ENCODE measurements at places on chromosomes 7 and 10.

DNA sequence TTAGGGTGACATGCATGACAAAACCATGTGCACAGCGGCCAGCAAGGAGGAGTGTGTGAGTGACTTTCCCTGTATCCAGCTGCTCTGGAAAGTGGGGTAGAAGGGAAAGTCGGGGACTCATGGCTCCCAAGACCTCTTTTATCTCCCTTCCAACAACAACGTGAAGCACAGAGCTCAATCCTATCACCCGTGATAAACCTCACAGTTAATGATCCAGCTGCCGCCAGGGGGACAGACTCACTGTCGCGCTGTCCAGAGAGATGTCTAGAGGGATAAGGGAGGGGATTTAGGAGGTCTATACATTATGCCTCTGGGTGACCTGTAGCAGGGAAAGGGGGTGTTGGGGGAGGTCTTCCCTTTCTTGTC is 84.0 kb upstream of the SMNDC1 start:
- DNase-seq, result no peak

DNA sequence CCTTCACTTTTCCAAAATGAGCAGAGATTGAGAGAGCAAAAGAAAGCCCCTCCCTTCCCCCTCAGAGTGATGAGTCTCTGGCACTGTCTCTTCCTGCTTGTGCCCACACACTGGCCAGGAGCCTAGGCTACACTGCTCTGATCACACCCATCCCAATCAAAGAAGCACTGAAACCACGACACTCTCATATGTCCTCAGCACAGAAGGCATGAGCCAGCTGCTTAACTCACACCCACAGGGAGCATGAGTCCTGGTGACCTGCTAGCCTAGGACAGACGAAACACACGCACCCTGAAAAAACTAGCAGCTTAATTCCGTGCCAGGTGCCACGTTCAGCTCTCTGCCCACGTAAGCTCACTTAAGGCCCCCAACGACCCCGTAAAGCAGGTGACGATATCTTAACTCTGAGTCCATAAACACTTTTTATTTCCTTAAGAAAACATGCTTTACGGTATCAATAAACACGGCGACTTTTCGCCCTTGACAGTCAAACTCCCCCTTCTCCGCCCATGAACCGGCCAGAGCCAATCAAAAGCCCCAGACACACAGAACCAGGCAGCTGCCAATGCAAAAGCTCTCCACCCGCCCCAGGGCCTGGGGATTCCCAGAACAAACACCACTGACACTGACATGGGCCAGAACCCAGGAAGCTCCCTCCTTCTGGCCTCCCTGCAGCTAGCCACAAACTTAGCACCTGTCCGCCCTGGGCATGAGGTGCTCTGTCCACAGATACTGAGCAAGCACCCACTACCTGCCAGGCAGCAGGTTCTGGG is 69.0 kb downstream of the TNRC18 start:
- DNase-seq, result no peak

DNA sequence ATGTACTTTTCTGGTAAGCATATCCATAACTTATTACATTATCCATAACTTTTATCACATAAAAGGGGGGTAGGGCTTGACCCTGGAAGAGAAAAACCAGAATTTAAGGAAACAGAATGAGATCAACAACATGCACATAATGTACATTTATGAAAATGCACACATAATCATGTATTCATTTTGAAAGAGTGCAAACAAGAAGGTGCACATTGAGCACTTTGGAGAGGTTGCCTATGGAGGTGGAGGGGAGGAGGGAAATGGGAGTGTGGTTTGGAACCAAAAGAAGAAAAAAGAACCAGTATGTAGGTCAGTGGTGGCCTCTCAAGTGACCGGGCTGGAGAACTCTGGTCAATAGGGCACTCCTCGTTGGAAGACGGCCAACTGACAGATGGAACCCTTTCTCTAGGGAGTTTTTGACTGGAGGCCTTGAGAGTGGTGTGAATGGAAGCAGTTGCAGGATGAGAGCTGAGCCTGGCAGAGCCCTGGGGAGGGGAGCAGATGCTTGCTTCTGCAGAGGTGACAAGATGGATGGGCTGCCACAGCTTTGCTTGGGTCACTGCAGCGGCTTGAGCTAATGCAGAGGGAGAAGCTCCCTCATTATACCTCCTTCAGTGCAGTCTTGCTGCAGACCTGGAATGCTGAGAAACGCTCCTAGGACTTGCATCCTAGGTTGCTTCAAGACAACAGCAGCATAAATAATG is 192.7 kb downstream of the SEC23IP start:
- DNase-seq, result no peak

DNA sequence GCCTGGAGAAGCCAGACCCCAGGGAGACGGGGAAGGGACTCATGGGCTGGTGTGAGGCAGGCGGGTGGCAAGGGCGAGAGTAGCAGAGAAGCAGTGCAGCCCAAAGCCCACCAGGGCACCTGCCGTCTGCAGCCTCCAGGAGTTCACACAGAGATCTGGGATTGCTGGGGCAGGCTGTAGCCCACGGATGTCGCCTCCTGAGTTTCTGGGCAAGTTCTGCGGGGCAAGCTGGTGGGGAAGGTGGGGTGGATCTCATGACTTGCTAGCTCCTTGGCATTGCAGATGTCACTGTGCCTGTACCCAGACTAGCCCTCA is 6.0 kb downstream of the ADCK2 start:
- no peak for DNase-seq

DNA sequence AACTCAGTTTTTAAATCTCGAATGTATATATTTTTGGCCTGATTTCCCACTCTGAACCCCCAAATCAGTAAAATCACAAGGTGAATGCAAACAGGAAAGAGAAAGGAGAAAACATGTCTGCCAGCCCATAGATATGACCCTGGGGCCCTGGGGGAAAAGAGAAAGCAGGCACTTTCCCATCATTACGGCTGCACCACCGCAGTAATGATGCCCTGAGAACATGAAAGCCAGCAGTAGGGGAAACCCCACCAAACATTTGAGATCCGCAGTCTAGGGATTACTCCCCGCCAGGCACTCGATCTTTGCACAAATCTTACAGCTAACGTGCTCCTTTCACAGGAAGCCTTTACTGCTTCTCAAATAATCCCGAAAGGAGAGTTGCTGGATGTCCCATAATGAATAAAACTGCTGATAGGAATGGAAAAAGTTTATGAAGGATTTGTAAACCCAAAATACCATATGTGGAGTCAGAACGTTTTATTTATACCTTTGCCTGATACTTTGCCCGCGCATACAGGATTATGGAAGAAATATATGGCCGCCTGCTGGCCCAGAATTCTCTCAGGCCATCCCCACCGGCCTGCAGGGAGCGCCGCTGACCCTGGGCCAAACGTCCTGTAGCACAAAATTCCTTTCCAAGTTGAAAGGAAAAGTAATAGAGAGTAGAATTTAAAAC is 180.0 kb upstream of the INHBA start:
- no peak for DNase-seq

DNA sequence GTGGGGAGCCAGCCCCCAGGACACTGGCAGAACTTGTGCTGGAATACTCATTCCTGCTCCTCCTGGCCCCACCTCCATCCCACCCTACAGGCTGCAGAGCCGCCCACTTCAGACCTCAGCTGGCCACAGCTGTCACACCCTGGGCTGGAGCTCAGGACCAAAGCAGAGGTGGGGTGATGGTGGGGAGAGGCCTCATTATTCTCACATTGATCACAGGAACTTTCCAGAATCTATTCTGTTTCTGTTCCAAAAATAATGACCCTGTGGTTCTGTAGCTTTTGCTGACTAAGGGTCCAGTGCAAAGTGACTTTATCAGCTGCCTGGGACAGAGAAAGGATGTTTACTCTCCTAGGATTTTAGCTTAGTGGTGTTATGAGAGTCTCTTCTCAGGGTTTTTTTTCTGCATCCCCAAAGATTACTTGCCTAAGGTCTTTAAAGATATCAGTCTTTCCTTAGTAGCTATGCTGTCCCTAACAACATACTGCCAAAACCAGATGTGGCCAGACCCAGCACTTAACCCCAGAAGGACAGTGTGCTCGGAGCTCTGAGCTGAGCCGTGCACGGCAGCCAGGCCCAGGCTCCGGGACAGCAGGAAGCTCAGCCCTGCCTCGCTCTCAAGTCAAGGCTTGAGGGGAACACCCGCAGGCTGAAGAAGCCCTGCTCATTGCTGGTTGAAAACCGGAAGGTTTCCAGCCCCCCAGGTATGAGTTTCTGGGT is 223.3 kb downstream of the MLLT10 start:
- DNase-seq, result no peak

DNA sequence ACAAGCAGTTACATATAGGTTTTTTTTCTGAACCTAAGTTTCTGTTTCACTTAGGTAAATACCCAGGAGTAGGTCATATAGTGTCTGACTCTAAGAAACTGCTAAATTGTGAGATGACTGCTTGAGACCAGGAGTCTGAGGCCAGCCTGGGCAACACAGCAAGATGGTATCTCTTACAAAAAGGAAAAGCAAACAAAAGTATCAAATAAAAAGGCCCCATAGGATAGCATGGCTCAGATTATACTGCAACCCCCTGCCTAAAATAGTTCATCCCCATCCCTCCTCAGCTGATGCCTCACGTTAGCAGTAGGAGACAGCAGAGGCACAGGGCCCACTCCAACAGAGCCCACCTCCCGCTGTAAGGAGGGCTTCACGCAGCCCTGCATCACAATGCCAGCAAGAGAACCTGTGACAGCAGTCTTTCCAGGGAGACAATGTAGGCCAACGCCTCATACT is 90.3 kb downstream of the SRPK2 start:
- DNase-seq, result no peak

DNA sequence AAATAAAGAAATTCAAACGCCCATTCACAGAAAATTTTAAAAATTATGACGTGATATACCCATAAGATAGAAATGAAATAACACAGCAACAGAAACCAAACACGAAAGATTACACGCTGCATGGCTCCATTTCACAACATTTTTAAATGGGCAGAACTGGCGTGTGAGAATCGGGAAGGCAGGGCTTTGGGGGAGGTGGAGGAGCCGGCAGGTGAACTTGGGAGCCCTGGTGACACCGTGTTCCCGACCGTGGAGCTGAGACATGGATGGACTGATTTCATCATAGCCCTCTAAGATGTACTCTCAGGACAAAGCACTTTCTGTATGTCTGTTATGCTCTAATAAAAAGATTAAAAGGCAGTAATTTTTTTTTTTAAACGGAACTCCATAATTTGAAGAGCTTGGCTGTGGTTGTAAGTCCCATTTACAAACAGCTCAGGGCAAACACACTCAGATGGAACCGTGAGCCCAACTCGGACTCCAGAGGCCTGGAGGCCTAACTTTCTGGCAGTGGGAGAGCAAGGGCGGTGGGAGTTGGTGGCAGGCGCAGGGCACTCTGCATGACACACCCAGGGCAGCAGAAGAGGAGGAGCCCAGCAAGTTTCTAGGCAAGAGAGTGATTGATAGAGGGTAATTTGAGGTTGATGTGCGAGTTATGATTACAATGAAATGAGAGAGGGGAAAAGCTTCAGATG is 203.4 kb downstream of the MAD1L1 start:
- no peak for DNase-seq

DNA sequence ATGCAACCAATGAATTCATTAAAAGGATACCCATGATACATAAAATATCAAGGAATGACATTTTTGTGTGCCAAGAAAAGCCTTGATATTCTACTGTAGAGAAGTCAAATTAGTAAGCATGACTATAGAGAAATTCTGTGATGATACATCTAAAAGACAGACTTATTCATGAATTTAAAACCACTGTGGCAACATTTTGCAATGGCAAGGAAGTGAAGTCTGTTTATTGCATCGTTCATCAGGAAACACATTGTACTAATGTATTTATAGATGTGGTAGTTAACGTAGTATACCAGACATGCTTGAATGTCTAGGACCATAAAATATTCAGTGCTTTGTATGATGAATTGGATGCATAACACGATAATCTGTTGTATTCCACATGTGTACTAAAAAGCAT is 9.3 kb upstream of the CLEC5A start:
- DNase-seq, result no peak

- DNase-seq, result no peak
Observed at GRCh38 chr10:28963539-28964221, 286.4 kb downstream of the BAMBI start.

GRCh38 chr10:32957341-32958084 is 517 bp downstream of the ITGB1 start:
- DNase-seq, result no peak

All from HS-27A (cell line).